ENCODE measurements at places on chromosomes 6 and 20.
A peak's percentile ranks its signal among the peaks of the same experiment; 100 is the strongest.

DNA sequence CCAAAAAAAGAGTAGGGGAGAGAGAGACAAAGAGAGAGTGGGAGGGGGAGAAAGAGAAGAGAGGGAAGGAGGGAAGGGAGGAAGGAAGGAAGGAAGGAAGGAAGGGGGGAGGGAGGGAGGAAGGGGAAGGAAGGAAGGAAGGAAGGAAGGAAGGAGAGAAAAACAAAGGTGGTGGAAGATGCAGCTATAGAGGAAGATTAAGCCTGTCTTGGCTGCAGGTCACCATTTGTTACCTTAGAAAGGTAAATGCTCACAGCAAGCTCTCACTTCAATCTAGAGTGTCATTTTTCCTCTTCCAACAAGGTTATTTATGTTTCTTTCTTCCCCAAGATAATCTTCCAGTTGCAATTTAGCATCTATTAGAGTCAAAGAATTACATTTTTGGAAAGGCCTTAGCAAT, 284.0 kb downstream of the PHACTR1 start:
- no peak for DNase-seq

DNA sequence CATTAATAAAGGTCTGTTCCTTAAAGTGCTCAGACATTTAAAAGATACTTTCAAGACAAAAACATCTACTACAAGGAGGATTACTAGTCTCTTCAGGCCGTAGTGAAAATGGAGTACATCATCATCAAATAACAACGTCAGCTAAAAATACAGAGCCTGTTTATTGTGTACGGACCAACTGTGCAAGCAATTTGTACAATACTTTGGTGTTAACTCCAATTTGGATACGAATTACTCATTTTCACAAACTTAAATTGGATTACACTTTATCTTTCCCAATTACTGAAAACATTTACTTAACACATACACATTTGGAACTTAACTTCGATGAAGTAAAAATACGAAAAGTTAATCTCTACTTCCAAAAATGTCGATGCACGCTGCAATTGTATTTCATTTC, 802 bp downstream of the CYP39A1 start:
- no peak for DNase-seq

DNA sequence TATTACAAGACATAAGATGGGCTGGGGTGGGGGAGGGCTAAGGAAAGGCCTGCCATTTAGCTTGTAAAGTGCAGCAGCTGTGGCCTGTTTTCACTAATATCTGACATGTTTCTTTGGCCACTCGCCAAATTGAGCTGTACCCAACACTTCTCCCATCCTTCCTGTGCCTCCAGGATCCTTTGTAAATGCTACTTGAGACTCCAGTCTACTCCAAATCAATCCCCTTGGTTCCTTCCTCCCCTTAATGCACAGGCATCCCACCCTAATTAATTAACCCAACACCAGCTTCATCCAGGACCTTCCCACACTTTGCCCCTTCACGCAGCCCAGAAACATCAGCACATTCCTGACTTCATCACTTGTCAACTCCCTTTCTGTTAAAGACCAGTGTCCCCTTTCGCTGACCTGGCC, 55.0 kb upstream of the TCF21 start:
- no peak for DNase-seq

- DNase-seq: no peak
Measured at GRCh38 chr6:108291091-108291490, 3.8 kb upstream of the AFG1L start.

GRCh38 chr6:7701212-7701834, 24.6 kb upstream of the BMP6 start:
- DNase-seq: no peak

GRCh38 chr6:69775941-69776340, 20.9 kb downstream of the LMBRD1 start:
- DNase-seq: no peak

DNA sequence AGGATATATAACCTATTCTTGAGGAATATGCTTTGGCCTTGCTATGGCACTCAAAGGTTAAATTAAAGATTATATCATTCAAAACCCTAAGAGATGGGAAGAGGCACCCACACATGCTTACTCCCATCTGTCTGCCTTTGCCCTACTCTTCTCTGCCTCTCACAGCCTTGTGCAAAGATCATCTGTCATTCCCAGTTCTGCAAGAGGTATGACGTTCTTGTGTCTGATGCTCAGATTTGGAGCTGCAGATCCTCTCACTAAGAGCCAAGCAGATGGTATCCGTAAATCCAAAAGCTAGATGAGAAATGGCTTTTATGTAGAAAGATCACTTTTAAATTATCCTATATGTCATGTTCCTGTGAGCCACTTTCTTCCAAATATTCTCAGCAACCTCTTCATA, 112.0 kb downstream of the GPR63 start:
- DNase-seq: no peak

DNA sequence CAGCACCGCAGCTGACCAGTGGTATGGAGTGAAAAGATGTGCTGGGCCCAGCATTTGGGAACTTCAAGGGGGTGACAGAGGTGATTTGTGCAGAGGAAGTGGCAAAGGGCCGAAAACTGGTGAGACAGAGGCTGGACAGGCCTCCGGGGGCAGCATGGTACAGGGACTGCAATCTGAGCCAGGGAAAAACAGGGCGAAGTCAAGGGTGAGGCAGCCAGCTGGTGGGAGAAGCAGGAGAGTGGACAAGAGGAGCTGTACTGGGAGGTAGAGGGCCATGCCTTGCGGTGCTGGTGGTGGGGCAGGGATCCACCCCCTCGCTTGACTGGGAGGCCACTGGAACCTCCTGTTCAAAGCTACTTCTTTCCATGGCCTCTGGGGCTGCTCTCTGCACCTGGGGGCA, 7.3 kb upstream of the GFRA4 start:
- no peak for DNase-seq

DNA sequence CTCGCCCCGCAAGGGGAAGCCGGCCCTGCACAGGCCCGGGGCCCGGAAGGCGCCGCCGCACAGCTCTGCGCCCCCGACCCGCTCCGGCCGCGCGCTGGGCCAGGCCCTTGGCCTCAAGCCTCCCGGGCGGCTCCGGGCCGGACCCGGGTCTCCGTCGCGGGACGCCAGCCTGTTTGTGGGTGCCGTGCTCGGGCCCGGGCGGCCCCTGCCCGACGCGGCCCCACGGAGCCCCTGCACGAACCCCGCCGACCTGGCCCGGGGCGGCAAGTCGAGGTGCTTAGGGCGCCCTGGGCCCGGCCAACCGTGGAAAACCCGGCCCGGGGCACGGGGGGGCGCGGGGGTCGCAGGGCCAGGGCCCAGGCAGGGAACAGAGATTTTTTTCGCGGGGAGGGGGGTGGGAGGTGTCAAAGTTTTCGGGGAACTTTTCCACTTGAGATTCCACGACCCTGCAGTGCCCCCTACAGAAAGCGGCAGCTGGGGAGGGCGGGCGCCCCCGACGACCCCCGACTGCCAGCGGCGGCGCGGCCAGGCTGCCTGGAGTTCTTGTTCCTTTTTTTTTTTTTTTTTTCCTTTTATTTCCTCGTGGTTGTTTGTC, 805 bp upstream of the STX16 start:
- DNase-seq: no peak

DNA sequence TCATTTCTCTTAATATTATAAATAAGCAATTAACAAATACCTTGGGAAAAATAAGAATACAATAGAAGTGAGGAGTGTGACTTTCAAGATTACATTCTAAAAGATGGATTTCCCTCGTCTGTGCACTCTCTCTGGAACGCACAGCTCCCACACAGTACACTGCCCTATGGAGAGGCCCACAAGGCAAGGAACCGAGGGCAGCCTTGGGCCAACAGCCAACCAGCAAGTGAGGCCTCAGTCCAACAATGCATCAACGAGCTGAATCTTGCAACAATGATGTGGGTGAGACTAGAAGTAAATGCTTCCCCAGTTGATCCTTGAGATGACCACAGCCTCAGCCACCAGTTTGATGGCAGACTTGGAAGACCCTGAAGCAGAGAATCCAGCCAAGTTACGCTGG, 34.5 kb upstream of the AVP start:
- no peak for DNase-seq

DNA sequence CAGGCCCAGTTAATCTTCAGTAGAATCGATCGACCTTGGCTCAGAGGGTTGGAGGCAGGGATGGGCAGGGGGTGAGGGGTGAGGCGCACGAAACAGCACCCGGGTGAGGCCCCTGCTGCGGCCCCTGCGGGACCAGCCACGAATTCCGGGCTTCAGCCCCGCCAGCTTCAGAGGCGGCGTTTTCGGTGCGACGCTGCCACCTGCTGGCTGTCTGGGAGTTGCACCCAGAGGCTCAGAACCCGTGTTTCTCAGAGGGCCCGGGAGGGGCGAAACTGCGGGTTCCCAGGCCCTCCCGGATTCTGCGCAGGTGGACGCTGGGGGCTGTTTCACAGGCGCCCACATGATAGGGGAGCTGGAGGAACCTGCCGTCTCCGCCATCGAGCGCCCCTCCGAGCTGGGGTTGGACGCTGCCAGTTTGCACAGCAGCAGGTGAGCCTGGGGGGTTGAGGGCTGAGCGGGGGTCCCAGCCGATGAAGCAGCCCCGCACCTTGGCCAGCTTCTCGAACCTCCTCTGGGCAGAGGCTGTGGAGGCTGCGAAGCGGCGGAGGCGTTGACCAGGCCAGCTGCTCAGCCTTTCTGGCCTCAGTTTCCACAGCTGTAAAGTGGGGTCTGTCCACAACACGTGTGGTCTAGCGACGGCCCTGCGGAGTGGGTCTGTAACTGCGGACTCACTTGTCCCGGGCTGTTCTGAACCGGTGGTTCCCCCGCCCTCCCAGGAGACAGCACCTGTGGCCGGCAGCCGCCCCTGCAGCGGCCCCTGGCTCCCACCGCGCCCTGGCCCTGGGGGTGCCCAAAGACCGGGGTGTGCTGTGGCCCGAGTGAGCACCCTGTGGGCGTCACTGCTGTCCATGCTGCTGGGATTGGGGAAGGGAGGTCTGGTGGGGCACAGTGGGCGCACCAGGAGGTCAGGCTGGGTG, 2.5 kb upstream of the BHLHE23 start:
- DNase-seq: peak; percentile 99

DNA sequence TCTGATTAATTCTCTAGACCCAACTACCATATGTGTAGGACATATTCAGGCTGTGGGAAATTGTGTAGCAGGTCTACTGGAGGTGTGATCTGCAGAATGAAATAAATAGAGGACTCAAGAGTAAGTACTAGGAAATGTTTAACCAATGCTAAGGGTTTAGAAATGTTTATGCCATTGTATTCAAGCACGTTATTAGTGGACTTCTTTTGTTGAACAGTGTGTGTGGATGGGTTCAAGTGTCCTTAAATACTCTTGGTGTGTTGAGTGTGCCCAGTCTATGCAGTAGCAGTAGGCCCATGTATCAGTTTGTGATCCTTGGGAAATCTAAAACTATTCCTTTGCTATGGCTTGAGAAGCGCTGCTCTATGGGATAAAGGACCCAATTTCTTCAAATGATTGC, 112.1 kb downstream of the FARS2 start:
- DNase-seq: no peak

DNA sequence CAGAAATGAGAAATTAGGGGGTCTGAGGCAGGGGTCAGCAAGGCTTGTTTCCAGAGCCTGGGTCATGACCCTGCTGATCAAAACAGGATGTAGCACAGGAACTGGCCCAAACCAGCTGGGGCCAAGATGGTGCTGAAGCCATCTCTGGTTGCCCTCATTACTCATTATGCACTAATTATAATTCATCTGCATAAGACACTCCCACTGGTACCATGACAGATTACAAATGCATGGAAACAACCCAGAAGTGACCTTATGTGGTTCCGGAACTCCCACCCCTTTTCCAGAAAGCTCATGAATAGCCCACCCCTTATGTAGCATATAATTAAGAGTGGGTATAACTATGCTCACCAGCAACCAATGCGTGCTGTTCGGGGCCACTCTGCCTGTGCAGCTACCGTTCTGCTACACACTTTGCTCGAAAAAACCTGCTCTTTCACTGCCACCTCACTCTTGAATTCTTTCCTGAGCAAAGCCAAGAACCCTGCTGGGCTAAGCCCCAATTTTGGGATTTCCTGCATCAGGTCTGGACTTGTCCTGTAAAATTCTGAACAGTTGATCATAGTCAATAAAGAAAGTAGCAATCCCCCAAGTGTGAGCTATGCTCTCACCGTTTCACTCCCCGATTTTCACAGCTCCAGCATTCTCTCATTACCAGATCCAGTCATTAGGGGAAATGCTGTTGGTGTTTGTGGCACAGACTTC, 122.3 kb downstream of the WDR27 start:
- DNase-seq: no peak

GRCh38 chr6:151353795-151354194, 37.6 kb downstream of the ZBTB2 start:
- no peak for DNase-seq

- peak; percentile 37 for DNase-seq
Measured at GRCh38 chr20:542777-543368, 717 bp downstream of the CSNK2A1 start.

DNA sequence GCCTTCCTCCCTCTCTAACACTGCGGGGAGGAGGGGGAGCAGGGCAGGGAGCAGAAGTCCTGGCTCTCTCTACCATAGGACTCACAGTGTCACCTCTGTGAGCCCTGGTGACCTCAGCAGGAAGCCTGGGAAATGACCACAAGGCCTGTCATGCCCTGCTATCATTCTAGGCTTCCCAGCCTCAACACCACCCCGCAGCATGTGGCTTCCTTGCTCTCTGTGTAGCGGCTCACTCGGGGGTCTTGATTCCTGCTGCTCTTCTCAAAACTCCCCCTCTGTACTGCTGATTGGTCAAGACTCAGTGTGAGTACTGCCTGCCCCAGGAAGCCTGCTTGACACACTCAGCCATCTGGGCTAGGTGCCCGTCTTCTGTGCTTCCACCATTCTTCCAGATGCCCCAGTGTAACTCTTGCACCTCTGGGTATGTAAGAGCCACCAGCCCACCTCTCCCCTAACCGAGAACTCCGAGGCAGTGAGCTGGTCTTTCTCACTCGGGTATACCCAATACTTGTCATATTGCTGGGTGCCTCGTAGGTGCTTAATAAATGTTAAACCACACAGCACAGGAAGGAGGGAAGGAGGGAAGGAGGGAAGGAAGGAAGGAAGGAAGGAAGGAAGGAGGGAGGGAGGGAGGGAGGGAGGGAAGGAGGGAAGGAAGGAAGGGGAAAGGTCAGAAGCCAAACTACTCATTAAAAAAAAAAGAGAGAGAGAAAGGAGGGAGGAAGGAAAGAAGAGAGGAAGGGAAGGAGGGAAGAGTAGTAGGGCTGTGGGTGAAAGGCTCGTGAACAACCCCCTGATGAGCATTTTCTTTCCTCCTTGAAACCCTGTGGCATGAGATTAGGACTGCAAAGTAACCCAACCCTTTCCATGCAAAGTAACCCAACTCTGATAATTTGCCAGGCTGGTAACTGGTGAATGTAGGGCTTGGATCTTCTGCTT, 5.0 kb downstream of the MDFI start:
- no peak for DNase-seq

DNA sequence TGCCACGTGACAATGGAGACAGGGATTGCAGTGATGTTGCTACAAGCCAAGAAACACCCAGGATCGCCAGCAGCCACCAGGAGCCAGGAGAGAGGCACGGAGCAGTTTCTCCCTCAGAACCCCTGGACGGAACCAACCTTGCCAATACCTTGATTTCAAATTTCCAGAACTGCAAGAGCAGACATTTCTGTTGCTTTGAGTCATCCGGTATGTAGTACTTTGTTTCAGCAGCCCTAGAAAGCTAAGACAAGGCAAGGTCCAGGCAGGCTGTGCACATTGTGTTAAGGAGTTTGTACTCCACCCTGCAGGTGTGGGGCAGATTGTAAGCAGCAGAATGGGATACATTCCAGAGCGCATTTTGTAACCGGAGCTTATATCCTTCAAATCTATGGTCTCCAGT, 48.3 kb downstream of the TRERF1 start:
- no peak for DNase-seq

Data from HTR-8/SVneo (cell line).